ENCODE measurements at places on chromosomes 1 and 21.

GRCh38 chr21:40567501-40567900 is 279.5 kb downstream of the DSCAM start:
- DNase-seq: no peak

- DNase-seq: no peak
Measured at GRCh38 chr1:182397653-182398393, 2.6 kb downstream of the TEDDM1 start.

DNA sequence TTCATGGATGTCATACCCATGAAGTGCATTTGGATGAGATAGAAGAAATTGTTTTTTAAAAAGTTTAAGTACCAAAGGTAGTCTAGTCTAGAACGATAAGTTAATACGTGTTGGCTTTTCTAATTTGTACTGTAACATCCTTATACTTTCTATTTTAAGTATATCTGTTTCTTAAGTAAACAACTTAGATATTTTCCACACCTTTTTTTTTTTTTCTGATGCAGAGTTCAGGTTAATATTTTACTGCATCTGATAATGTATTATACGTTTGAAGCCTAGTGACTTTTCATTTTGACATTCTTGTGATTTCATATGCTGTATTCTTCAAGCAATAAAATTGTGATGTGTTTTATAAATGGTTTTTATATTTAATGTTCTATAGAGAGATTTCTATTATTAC is 16.5 kb downstream of the DR1 start:
- no peak for DNase-seq

GRCh38 chr1:51321924-51322280 is 8.5 kb downstream of the TTC39A start:
- no peak for DNase-seq

DNA sequence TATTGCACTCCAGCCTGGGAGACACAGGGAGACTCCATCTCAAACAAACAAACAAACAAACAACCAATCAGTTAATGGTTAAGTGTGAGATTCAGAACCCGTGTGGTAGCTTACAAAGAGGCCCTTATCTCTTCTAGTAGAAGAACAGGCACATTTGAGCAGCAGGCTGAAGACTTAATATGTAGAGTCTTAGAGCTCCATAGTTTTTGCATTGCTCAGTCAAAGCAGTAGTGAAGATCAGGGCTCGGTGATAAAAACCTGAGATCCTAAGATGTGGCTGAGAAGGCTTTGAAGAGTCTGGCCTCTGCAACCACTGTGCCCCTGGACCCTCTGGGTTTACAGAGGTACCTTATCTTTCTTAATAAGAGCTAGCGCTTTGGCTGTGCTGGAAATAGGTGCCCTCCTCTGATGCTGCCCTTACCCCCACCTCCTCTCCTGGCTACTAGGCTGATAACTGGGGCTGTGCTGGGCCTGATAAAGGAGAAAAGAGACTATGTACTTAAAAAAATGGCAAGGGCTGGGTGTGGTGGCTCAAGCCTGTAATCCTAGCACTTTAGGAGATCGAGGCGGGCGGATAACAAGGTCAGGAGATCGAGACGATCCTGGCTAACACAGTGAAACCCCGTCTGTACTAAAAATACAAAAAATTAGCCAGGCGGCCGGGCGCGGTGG is 10.5 kb upstream of the UCK2 start:
- no peak for DNase-seq

GRCh38 chr1:54480525-54480848 is 67.5 kb upstream of the ACOT11 start:
- DNase-seq: no peak

All from NCI-H2081 treated with DMSO at 0.1 percent for 48 hours (cell line).